ENCODE measurements at places on chromosomes 1 and 21. TPM values are rescaled to one million over a fixed set of nuclear protein-coding genes. Genes with fewer than 3 reads are reported as not detected.

Gene SPRR1A
- not detected for total RNA-seq

Gene ADAMTS5
- total RNA-seq = 0.64 TPM

Gene NPR1
- 13.2 TPM for total RNA-seq

Gene OLFM3
- 0.32 TPM for total RNA-seq

Gene ERVH48-1
- 26.6 TPM for total RNA-seq

Gene SLFNL1
- total RNA-seq = not detected

Gene CNTN2
- total RNA-seq = 1.2 TPM
